H1 (cell line): ENCODE measurements at places on chromosomes 7 and 10. TPM values are rescaled to one million over a fixed set of nuclear protein-coding genes. Genes with fewer than 3 reads are reported as not detected.

The RHOBTB1 gene
- total RNA-seq, result 7.4 and 9.3 TPM in 2 replicates

The ZNF503 gene
- 0.13 and 0.27 TPM in 2 replicates for total RNA-seq

The ADAM12 gene
- 0.07 and 0.19 TPM in 2 replicates for total RNA-seq

The VWA2 gene
- 2.6 and 2.8 TPM in 2 replicates for total RNA-seq

The NKX1-2 gene
- total RNA-seq, result 33.9 and 34.9 TPM in 2 replicates

The CFAP58 gene
- 0.71 and 1.1 TPM in 2 replicates for total RNA-seq

The FAM25C gene
- not detected in 2 replicates for total RNA-seq

DNA sequence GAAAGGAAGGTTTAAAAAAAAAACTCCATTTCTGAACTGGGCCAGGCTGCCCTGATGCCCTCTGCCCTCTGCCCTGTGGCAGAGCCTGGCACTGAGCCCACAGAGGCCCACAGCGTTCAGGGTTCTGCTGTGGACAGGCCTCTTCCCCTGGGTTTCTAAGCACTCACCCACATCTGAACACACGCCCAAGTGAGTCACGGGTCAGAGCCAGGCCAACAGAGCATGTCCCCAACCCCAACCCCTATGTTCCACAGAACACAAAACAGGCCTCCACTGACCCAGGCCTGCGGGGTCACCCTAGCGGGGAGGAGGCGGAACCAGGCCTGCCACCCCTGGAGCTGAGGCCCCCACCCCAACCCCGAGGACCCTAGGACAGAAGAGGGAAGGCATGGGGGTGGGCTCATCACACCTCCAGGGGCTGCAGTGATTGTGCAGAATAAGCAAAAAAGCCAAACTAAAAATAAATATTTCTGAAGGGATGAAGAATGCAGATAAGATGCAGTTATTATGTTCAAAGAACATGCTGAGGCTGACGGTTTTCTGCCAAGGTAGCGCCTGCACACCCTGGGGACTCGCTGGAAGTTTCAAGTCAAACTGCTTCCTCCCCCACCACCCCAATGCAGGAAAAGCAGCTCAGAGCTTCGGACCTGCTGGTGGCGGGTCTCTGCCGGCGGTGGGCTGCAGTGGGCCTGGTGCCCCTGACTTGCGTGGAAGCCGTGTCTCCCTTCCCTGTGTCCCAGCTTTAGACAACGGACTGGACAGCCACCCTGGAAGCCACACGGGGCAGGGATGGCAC is 5.4 kb downstream of the WDR86 start:
- peaks cover 8% of the 10 kb centered on the region; the same call in 1 of the 2 replicates for H3K27me3 ChIP-seq
- no peaks in the 10 kb centered on the region; the same call in 1 of the 2 replicates for H3K36me3 ChIP-seq
- H3K4me1 ChIP-seq, result peaks cover 19% of the 10 kb centered on the region
- no peak overlapping the region for H3K27ac ChIP-seq
- no peak for DNase-seq

DNA sequence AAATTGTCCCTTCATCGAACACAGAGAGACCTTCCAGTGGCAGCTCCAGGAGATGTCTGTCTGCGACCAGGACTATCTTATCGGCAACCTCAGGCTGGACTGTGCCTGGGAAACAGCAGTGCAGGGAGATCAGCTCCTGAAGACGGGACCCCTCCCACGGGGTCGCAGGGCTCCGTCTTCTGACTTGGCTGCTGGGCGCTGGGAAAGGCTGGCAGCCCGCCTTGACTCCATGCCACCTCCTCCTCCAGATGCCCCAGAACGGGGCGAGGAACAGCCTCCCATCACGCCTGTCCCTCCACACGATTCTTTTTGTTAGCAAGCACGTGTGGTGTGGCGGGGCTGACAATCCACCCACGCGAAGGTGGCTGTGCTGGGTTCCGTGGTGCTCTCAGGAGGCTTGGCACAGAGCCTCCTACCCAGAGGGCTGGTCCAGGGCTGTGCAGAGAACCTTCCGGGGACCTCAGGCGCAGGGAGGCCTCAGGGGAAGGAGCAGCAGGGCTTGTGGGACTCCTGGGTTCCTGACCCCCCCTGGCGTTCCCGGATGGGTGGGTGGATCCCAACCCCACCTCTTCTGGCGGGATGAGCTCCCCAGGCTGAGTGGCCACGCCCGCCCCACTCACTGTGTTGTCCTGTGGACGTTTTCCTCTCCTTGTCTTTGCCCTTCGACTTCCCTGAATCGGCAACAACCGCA is 47.6 kb upstream of the NKX6-2 start:
- H3K27ac ChIP-seq, result no peak overlapping the region
- no peak for DNase-seq
- H3K36me3 ChIP-seq, result no peaks in the 10 kb centered on the region
- no peaks in the 10 kb centered on the region for H3K4me1 ChIP-seq
- no peak overlapping the region for H3K4me3 ChIP-seq

GRCh38 chr7:114317450-114318098 is 97.0 kb upstream of the FOXP2 start:
- H3K27ac ChIP-seq, result no peak overlapping the region
- no peak overlapping the region for H3K4me3 ChIP-seq
- no peaks in the 10 kb centered on the region for H3K27me3 ChIP-seq
- no peak for DNase-seq
- no peaks in the 10 kb centered on the region for H3K36me3 ChIP-seq

DNA sequence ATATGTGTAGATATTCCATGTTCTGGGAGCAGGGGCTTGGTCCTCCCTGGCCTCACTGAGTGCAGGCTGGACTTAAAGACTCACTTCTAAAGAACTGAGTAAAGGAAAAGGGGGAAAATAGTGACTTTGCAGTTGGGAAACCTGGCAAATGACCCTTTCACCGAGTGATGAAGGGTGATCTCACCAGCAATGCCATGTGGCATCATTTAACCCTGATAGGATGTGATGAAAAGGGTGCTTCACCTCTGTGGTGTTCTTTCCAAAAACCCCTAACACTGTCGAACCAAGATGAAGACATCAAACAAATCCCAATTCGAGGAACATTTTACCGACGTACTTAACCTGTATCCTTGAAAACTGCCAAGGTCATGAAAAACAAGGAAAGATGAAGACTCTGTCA is 71.9 kb downstream of the AOAH start:
- DNase-seq, result no peak
- H3K27me3 ChIP-seq, result no peaks in the 10 kb centered on the region
- no peak overlapping the region for H3K4me3 ChIP-seq
- H3K36me3 ChIP-seq, result no peaks in the 10 kb centered on the region
- peaks cover 3% of the 10 kb centered on the region for H3K4me1 ChIP-seq
- H3K27ac ChIP-seq, result no peak overlapping the region

GRCh38 chr7:101754424-101755159 is 62.8 kb upstream of the CUX1 start:
- no peak overlapping the region for H3K4me3 ChIP-seq
- no peaks in the 10 kb centered on the region for H3K36me3 ChIP-seq
- H3K27me3 ChIP-seq, result no peaks in the 10 kb centered on the region
- no peak overlapping the region for H3K27ac ChIP-seq
- no peak for DNase-seq

DNA sequence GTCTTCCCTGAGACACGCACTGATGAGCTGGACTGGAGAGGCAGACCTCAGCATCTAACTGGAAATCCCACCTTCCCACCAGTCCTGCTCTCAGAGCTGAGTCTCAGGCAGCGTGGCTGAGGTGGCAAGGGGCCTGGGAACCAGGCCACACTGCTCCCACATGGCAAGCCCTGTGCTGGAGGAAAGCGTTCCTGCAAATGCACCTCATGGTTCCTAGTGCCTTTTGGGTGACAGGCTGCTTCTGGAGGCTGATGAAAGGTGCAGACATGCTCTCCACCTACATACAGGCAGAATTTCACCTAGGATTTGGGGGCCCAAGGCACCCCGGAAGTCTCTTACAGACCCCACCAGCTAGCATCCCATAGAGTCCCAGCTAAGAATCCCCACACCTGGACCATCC is 432.9 kb upstream of the FOXK1 start:
- H3K4me3 ChIP-seq, result no peak overlapping the region
- DNase-seq, result no peak
- H3K27me3 ChIP-seq, result no peaks in the 10 kb centered on the region
- no peak overlapping the region for H3K27ac ChIP-seq
- no peaks in the 10 kb centered on the region; the same call in 1 of the 2 replicates for H3K36me3 ChIP-seq
- H3K4me1 ChIP-seq, result no peaks in the 10 kb centered on the region; the same call in 1 of the 2 replicates

- H3K4me3 ChIP-seq, result no peak overlapping the region
- no peak overlapping the region for H3K27ac ChIP-seq
- H3K27me3 ChIP-seq, result no peaks in the 10 kb centered on the region
- H3K36me3 ChIP-seq, result no peaks in the 10 kb centered on the region; the same call in 1 of the 2 replicates
- no peak for DNase-seq
Observed at GRCh38 chr10:416091-416515, 273.4 kb downstream of the DIP2C start.

DNA sequence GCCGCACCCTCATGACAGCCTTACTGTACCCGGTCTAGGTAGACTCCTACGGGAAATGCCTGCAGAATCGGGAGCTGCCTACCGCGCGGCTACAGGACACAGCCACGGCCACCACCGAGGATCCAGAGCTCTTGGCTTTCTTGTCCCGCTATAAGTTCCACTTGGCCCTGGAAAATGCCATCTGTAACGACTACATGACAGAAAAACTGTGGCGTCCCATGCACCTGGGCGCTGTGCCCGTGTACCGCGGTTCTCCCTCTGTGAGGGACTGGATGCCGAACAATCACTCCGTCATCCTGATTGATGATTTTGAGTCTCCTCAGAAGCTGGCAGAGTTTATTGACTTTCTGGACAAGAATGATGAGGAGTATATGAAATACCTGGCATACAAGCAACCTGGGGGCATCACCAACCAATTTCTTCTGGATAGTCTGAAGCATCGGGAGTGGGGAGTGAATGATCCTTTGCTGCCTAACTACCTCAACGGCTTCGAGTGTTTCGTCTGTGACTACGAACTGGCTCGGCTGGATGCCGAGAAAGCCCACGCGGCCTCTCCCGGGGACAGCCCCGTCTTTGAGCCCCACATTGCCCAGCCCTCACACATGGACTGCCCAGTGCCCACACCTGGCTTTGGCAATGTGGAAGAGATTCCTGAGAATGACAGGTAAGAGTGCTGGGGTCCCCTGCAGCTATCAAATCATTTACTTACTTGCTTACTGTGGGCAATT is 8.5 kb upstream of the CHCHD1 start:
- H3K4me3 ChIP-seq, result peak overlapping the region; percentile 84
- peaks cover 13% of the 10 kb centered on the region for H3K36me3 ChIP-seq
- H3K27ac ChIP-seq, result no peak overlapping the region

DNA sequence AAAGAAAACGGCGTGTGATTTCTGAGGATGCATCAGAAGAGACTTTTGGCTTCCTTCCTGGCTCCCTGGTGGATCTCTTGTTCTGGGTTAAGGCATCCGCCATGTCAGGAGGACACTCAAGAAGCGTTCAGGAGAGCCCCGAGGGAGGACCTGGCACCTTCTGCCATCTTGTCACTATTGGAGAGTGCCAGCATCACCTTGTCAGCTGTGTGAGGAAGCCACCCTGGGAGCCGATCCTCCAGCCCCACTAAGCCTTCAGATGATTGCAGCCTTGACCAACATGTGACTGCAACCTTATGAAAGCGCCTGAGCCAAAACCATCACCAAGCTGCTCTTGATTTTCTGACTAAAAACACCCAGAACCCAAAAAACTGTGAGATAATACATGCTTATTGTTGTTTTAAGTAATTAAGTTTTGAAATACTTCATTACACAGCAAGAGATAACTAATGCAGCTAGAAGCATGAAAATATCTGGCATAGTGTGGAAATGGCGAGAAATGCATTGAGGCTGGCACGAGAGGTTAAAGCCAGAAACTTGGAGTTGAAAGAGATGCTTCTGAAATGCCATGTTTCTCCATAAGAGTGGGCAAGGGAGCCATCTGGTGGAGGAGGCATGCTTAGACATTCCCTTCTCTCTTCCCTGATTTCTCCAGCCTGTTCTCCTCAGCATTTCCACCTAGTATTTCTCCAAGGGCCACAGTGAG is 5.4 kb upstream of the ZFYVE27 start:
- DNase-seq, result peak; percentile 72
- H3K27ac ChIP-seq, result no peak overlapping the region
- H3K27me3 ChIP-seq, result peaks cover 19% of the 10 kb centered on the region
- no peak overlapping the region for H3K4me3 ChIP-seq
- H3K4me1 ChIP-seq, result no peaks in the 10 kb centered on the region

DNA sequence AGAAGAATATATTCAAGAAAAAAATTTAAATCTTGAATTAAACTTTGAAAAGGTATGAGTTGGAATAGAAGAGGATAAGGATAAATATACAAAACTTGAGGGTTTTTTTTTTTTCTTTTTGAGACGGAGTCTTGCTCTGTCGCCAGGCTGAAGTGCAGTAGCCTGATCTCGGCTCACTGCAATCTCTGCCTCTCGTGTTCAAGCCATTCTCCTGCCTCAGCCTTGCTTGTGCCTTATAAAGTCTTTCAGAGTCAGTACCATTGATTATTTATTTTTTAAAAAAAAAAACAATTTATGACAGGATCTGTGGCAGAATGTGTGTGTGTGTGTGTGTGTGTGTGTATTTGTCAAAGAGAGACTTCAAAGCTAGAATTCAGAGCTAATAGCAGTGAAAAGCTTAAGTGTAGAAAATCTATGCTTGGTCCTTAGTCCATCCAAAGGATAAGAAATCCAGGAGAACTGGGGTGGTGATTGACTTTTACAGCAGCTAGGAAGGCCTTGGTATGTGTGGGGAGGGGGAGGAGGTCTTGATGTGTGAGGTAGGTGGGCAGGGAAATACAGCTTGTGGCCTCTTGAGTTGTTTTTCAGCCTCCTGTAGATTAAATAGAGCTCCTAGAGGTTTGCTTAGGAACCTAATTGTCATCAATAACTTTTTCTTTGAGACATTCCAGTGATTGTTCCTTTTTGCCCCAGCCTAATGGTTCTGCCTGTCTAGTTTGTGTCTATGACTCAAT is 2.4 kb downstream of the HECTD2 start:
- no peak for DNase-seq
- peaks cover 4% of the 10 kb centered on the region for H3K4me1 ChIP-seq
- H3K4me3 ChIP-seq, result no peak overlapping the region
- H3K27me3 ChIP-seq, result no peaks in the 10 kb centered on the region

DNA sequence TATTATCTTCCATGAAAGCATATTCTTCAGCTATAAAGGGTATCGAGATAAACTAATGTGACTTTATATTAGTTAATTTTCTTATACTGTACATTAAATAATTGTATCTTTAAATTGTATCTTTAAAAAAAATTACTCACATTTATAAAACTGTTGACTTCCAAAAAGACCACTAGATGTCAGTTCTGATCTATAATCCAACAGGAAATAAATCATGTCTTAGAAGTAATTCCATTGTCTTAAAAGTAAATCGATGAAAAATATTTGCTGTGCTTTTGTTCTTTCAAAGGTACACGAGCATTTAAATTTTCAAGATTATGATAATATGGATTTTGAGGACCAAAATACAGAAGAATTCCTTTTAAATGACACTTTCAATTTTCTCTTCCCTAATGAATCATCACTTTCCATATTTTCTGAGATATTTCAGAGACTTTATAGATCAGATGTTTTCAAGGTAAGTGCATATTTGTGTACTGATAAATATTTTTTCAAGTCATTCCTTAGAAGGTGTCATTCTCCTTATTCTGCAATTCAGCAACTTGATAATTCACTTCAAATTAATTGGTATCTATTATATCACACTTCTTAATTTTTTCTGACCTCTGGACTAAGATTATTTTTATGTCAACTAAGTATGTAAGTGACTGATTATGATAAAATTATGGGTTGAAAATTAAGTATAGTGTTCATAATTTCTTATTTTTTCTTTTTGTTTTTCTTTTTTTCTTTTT is 138.5 kb downstream of the CPED1 start:
- no peak for DNase-seq
- no peaks in the 10 kb centered on the region for H3K4me1 ChIP-seq
- no peak overlapping the region for H3K27ac ChIP-seq
- no peaks in the 10 kb centered on the region for H3K27me3 ChIP-seq
